Head of caudate nucleus (tissue), 42 donors: ENCODE measurements at places on chromosomes 5 and 9.

GRCh38 chr9:137959641-137960411 lies 82.2 kb downstream of the CACNA1B start:
- DNase-seq = no peak

DNA sequence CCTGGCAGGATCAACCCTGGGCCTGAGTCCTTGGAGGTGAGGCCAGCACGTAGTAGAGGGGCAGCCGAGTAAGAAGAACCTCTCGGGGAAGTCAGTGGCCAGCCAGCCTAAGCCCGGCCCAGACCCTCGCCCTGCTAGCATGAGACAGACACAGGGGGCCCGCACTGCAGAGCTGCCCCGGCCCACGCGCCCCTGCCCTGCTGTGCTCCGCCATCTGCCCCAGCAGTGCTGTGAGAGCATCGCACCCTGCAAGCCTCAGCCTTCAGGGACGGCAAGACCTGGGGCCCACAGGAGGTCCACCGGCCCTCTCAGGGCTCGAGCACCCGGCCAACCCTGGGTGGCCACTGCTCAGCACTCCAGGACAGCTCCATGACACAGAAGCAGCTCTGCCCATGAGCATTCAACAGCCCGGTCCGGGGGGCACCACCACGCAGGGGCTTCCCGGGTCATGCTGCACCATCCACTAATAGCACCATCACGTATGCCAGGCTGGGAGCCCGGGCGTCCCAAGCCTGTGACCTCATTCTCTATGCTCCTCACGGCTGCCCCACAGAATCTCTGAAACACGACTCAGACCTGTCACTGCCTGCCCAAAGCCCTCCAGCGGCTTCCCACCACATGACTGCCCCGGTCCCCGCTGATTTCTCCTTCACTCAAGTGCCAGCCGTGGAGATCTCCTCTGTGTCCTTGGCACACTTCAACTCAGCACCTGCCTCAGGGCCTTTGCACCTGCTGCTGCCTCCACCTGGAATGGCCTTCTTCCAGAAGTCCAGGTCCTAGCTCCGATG lies 38.1 kb downstream of the ADAMTS2 start:
- no peak for DNase-seq

DNA sequence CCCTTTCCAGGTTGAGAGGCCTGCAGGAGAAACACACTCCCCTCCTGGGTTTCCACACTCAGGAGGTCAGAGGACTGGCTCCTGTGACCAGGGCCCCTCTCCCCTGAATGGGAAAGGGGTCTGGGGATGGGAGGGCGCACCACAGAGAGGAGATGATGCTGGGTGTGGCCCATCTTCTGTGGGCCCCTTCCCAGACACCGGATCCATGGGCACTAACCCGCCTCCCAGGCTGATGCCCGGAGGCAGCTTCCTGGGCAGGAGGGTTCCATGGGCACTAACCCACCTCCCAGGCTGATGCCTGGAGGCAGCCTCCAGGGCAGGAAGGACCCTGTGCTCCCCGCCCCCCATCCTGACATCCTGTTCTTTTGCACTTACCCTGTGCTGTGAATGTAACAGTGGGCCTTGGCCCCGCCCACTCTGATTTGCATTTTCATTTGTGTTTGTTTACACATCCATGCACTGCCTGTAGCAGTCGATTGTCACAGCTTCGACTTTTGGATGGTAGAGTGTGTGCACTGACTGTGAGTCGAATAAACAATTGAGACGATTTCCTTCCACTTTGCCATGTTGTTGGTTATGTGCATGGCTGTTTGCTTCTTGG lies 9.3 kb upstream of the DOLPP1 start:
- DNase-seq = no peak

DNA sequence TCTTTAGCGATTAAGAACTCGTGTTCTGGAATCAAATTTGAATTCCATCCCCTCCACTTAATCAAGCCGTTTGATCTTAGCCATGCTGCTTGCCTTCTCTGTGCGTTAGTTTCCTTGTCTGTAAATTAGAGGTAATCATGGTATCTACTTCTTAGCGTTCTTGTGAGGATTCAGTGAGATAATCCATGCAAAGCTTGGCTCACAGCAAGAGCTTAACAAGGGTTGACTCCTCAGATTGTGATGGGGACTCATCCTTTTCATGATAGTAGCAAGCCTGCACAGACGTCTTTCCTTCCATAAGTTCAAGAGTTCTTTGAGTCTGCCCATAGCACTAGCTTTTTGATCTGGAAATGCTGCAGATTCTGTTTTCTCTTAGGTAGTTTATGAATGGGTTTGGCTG lies 72.8 kb downstream of the TRIO start:
- no peak for DNase-seq

GRCh38 chr9:123111427-123112014 lies 78.1 kb downstream of the GPR21 start:
- no peak for DNase-seq

GRCh38 chr5:41876678-41877077 lies 6.5 kb upstream of the OXCT1 start:
- DNase-seq = no peak

- DNase-seq = no peak
Observed at GRCh38 chr5:65811004-65811403, 89.0 kb downstream of the NLN start.

DNA sequence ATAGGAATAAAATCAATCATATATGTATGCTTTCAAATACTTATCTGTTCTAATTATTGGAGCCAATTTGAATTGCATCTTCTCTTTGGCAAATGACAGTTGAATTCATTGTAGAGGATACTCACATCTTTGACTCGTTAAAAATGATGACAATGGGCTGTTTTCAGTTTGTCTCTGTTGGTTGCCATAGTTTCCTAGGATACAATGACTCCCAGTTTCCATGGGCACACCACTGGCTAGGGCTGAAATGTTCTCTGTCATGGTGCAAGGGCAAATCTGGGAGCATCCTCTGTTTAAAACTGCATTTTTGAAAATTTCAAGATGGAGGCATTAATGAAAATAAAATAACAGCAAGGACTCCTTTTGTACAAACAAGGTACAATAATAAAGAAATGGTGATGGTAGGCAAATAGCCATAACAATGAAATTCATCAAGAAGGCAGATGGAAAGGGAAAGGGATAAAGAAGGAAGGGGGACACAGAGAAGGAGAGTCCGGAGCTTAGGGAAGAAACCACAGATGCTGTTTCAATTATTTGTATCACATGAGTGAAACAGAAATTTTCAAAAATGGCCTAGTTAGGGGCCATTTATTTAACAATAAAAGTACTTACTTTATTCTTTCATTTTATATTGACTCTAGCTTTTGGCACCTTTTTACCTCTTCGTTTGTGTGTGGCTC lies 378.8 kb upstream of the SEMA6A start:
- DNase-seq = peak; percentile 43

- DNase-seq = no peak
Observed at GRCh38 chr5:198516-199196, 7.4 kb downstream of the LRRC14B start.

DNA sequence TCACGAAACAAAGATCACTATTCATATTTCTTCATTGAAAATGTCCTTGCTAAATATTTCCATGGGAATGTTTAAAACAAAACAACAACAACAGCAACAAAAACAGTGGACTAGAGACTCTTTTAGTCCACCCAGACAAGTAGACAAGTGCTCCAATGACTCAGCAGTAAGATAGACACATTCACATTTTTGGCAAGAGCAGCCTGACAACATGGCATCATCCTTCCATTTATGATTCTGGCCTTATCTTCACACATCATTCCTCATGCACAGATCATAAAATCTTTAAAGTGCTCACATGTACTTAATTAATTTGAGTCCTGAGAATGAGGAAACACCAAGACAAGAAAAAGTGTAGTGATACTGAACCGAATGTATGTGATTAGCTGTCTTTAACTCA lies 132.6 kb upstream of the PDE4D start:
- DNase-seq = no peak

GRCh38 chr9:626596-626995 lies 214.9 kb upstream of the DMRT1 start:
- no peak for DNase-seq

- no peak for DNase-seq
Observed at GRCh38 chr5:149485655-149486615, 65.3 kb downstream of the CSNK1A1 start.

DNA sequence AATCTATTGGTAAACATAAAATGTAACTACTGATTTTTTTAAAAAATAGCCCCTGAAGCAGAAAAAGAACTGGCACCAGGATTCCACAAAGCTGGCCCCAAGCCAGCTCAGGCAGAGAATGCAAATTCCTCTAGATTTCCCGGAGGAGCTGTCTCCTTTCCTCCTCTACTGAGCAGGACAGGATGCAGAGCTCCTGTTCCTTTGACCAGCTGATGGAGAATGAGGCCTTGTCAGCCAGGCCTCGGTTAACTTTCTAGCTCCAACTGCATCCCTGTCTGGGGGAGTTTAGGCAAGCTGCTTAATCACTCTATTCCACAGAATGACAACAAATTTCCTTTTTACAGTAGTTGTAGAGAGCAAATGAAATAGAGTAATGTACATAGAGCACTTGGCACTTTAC lies 155.5 kb downstream of the GNAQ start:
- DNase-seq = no peak

GRCh38 chr5:68415177-68416085 lies 199.9 kb downstream of the PIK3R1 start:
- DNase-seq = no peak

DNA sequence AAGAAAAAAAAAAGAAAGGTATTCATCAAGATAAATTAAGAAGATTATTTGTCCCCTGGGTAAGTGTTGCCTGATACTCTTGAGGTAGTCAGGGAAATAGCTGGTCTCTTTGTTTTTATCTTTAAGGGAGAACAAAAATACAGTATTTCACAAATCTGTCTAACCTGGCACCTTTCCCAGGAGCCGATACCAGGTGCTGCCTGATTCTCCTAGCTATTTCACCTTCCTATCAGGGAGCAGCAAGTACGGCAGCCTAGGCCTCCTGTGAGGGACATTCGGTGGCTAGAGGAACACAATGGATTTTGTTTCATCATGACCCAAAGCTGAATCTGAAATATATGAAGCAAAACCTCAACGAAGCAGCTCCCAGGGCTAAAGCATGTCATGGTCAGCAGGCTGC lies 86.0 kb downstream of the TARS1 start:
- DNase-seq = no peak

DNA sequence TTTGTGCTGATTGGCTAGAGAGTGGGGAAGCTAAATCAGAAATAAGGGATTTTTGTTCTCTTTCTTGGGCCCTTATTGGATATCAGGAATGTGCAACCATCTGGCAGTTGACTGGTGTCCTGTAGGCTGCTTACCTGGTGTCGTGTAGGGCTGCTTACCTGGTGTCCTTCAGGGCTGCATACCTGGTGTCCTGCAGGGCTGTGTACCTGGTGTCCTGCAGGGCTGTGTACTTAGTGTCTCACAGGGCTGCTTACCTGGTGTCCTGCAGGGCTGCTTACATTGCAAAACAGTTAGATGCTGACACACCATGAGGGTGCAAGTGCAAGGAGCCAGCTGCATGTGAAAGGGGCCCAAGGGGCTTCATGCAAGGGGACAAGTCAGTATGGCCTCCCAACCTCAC lies 249.3 kb downstream of the ICE1 start:
- DNase-seq = no peak

DNA sequence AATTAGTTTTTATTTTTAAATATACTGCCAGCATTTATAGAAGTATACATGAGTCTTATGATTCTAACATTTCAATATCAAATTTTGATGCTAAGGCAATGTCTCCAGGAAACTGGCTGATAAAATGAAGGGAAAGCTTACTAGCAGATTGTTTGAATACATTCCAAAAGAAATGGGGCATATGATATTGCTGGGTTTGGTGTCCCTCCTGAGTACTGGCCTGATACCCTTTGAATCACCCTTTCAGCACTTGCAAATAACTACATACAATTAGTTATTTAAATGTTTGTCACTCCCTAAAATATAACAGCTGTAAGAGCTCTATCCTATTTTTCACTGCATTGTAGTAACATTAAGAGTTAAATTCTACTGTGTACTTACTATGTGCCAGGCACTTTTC lies 360.8 kb downstream of the HCN1 start:
- no peak for DNase-seq

- no peak for DNase-seq
Observed at GRCh38 chr5:42570966-42571960, 148.0 kb downstream of the GHR start.
